DMS53 (cell line): ENCODE measurements at places on chromosomes 12 and 14.

DNA sequence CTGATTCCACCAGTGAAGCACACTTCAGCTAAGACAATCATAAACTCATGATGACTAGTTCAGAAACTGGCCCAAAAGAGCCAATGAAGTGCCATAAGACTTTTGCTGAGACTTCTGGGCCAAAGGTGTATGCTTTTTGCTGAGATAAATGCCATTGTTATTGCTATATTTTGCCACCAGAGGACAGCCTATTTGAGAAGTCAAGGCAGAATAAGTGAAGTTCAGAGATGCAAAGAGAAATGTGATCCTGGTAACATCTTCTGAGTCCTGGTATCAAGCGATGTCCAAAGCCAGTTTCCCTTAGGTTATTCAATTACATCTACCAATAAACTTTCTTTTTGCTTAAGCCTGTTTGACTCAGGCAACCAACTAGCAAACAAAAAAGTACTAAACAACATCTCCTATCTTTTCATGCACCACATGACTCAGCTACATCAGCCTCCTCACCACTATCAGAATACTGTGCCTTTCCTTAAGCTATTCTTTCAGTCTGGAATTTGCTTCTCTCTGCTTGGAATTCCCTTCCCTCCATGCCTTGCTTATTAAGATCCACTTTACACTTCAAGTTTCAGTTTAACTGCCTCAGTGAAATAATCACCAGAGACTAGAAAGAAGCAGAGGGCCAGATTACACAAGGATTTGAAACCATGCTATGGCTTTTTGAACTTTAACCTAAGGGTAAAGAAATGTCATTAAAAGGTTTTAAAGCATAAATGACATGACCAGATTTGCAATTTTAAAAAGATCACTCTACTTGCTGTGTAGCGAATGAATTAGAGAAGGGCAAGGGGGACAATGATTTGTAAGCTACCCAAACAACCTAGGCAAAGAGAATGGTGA lies 14.0 kb downstream of the CRY1 start:
- DNase-seq, result peak; percentile 67

GRCh38 chr12:66516133-66516532 lies 162.7 kb downstream of the GRIP1 start:
- DNase-seq, result no peak

GRCh38 chr12:132886529-132887477 lies 602 bp downstream of the CHFR start:
- DNase-seq, result peak; percentile 67

- DNase-seq, result no peak
Observed at GRCh38 chr12:95413576-95413975, 60.4 kb upstream of the METAP2 start.

GRCh38 chr12:123238961-123239360 lies 5.7 kb downstream of the MTRFR start:
- DNase-seq, result no peak

- DNase-seq, result peak; percentile 98
Observed at GRCh38 chr12:24778486-24779304, 170.2 kb downstream of the BCAT1 start.

GRCh38 chr14:27613102-27613501 lies 1015.3 kb upstream of the NOVA1 start:
- DNase-seq, result no peak

DNA sequence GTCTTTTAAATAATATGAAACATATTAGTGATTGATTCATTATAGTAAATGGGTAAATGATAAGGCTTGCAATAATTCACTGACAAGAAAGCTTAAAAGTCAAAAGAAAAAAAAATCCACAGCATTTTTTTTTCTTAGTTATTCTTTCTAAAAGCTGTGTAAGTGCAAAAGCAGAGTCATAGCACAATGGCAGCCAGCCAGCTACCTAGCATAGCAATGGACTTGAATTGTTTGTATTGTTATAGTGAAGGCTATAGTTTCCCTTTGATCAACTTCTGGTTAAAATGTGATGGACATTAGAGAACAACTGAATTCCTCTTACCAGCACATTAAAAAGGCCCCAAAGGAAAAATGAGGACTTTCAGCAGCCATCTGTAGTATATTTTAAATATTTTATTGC lies 232.1 kb downstream of the NAV3 start:
- peak; percentile 73 for DNase-seq

- DNase-seq, result no peak
Observed at GRCh38 chr12:112010415-112011344, 2.3 kb downstream of the TMEM116 start.

DNA sequence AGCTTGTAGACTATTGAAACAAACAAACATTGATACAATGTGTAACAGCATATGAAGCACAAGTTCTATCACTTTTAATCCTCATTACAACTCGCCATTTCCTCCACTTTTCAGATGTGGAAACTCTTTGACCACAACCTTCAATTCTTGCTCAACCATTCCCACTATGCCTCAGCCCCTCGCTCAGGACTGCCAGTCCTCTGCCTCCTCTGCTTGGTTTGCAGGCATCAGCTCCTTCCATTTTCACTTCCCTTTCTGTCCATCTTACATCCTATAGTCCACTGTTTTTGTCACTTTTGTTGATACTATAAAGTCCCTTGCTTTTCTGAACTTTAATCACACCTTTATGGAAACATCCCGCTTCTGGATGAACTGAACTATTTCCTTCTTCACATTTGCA lies 28.2 kb upstream of the CD27 start:
- no peak for DNase-seq

GRCh38 chr12:19515179-19515578 lies 75.9 kb downstream of the AEBP2 start:
- DNase-seq, result peak; percentile 91
